Fibroblast of lung (primary cell): ENCODE measurements at places on chromosomes 6 and 20. TPM values are rescaled to one million over a fixed set of nuclear protein-coding genes. Genes with fewer than 3 reads are reported as not detected.

Gene BPIFB2
- total RNA-seq: not detected in 2 replicates

DNA sequence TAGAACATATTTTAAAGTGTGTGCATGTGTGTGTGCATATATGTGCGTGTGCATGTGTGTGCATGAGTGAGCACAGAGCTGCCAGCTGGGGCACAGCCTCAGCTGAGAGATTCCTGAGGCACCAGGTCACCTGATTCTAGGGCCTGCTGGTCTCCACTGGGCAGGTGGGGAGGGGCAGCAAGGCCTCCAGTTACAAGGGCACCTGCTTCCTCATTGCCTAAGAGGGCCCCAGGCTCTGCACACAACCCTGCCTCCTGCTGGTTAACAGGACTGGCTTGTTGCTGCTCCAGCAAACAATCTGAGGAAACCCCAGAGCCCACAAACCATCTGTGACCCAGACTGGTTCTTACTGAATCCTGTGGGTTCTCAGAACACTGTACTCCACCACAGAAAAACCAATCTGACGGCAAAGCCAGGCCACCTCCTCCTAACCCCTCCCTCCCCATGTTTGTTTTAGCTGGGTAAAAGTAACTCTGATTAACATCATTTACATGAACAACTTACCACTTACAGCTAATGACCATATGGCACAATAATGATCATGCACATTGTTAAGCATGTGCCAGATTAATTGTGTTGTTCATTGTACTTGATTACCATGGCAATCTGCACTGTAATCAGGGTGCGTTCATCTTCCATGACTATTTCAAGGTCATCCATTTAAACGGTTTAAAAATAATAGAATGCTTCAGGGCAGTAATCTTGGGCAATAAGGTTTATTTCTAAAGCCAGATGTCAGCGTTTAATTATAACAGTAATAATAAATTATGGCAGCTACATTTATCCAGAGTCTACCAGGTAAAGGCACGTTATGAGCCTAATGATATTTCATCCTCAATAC lies 23.1 kb upstream of the UBE2J1 start:
- H3K4me1 ChIP-seq: peaks cover 2% of the 10 kb centered on the region
- H3K4me3 ChIP-seq: no peak overlapping the region
- no peaks in the 10 kb centered on the region for H3K36me3 ChIP-seq
- DNase-seq: no peak
- no peaks in the 10 kb centered on the region for H3K27me3 ChIP-seq

Gene LRRC73
- total RNA-seq: 0.26 and 0.33 TPM in 2 replicates

DNA sequence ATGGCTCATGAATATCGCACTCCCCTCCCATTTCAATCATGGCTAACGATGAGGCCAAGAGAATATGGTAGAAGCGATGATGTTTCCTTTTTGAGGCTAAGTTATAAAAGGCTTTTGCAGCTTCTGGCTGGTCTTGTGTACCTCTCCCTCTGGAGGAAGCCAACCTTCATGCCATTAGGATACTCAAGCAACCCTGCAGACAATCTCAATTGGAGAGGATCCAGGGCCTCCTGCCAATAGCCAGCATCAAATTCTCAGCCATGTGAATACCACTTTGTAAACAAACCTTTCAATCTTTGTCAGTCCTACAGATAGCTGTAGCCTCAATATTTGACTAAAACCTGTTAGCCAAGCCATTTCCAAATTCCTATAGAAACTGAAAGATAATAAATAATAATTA lies 738.4 kb downstream of the KIF16B start:
- no peaks in the 10 kb centered on the region for H3K4me1 ChIP-seq
- H3K4me3 ChIP-seq: no peak overlapping the region
- H3K27me3 ChIP-seq: no peaks in the 10 kb centered on the region
- no peak for DNase-seq

GRCh38 chr6:166423781-166424180 lies 41.0 kb upstream of the MPC1 start:
- no peak for DNase-seq
- H3K4me3 ChIP-seq: no peak overlapping the region
- no peaks in the 10 kb centered on the region for H3K27me3 ChIP-seq
- H3K27ac ChIP-seq: no peak overlapping the region
- peaks cover 12% of the 10 kb centered on the region for H3K36me3 ChIP-seq

Gene TBX18
- total RNA-seq: 0.33 and 0.77 TPM in 2 replicates

DNA sequence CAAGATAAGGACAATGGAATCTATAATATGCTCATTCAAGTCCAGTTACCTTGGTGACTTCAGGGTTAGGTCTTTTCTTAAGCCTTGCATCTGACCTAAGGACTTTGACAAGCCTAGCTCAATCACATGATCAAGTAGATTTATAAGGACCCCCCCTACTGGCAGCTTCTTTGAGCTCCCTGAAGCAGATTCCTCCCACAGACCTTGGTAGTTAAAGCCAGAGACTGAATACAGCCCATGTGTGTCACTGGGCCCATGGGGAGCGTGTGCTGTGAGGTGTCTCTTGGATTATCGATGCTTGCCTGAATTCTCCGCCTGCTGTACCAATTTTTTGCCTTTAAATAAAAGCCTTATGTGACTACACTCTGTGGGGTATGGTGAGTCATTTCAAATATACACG lies 372.7 kb upstream of the RGS17 start:
- no peak overlapping the region for H3K4me3 ChIP-seq
- H3K36me3 ChIP-seq: no peaks in the 10 kb centered on the region
- no peak for DNase-seq
- no peaks in the 10 kb centered on the region for H3K4me1 ChIP-seq

GRCh38 chr20:19095762-19096161 lies 116.7 kb upstream of the SLC24A3 start:
- H3K27ac ChIP-seq: no peak overlapping the region
- no peak for DNase-seq
- H3K36me3 ChIP-seq: no peaks in the 10 kb centered on the region
- H3K4me3 ChIP-seq: no peak overlapping the region

- H3K27me3 ChIP-seq: no peaks in the 10 kb centered on the region
- H3K27ac ChIP-seq: no peak overlapping the region
- H3K36me3 ChIP-seq: no peaks in the 10 kb centered on the region
- no peak overlapping the region for H3K4me3 ChIP-seq
- H3K4me1 ChIP-seq: peaks cover 2% of the 10 kb centered on the region
Observed at GRCh38 chr20:10720565-10720964, 46.8 kb upstream of the JAG1 start.

Gene LRFN2
- not detected in 2 replicates for total RNA-seq

Gene TRIM10
- total RNA-seq: not detected in 2 replicates
